ENCODE measurements at places on chromosomes 2 and 18. TPM values are rescaled to one million over a fixed set of nuclear protein-coding genes. Genes with fewer than 3 reads are reported as not detected.

ALPI gene
- polyA plus RNA-seq = 0.10 TPM

KIAA2012 gene
- polyA plus RNA-seq = 0.07 TPM

CDK5R2 gene
- not detected for polyA plus RNA-seq

PIEZO2 gene
- 17.6 TPM for polyA plus RNA-seq

GALNT5 gene
- polyA plus RNA-seq = 0.35 TPM

PAIP2B gene
- 19.5 TPM for polyA plus RNA-seq

PRSS56 gene
- polyA plus RNA-seq = not detected

EHD3 gene
- 38.6 TPM for polyA plus RNA-seq

DNA sequence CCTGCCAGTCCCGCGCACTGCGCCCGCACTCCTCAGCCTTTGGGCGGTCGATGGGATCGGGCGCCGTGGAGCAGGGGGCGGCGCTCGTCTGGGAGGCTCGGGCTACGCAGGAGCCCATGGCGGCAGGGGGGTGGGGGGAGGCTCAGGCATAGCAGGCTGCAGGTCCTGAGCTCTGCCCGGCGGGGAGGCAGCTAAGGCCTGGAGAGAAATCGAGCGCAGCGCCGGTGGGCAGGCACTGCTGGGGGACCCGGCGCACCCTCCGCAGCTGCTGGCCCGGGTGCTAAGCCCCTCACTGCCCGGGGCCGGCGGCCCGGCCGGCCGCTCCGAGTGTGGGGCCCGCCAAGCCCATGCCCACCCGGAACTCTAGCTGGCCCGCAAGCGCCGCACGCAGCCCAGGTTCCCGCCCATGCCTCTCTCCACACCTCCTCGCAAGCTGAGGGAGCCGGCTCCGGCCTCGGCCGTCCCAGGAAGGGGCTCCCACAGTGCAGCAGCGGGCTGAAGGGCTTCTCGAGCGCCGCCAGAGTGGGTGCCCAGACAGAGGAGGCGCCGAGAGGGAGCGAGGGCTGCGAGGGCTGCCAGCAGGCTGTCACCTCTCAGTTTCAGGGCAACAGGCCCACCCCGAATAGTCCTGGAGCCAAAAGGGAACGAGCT is 74.1 kb downstream of the PSMG2 start:
- DNase-seq = no peak

DNA sequence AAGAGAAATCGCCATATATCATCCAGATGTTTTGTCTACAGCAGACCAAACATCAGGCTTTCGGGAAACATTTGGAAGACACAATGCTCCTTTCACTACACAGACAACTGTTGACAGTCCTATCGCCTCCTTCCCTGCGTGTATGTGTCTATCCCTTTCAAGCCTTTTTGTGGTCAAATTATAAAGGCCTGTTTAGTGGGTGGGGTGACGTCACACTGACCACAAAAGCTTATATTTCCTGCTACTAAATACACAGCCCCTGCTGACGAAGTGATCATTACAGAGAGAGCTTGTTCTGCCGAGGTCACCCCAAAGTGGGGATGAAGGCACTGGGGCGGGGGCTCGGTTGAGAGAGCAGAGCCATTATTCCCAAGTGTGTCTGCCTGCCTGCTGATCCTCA is 302.7 kb upstream of the TNP1 start:
- DNase-seq = no peak

- no peak for DNase-seq
These were observed 1016.8 kb downstream of the CNTNAP5 start for GRCh38 chr2:125041846-125042245.

- no peak for DNase-seq
These were observed 62.1 kb downstream of the SCN3A start for GRCh38 chr2:165141601-165142354.

- DNase-seq = no peak
These were observed 401.2 kb downstream of the TGIF1 start for GRCh38 chr18:3851159-3851558.

GRCh38 chr2:119699016-119699606 is 20.1 kb downstream of the TMEM177 start:
- DNase-seq = no peak

DNA sequence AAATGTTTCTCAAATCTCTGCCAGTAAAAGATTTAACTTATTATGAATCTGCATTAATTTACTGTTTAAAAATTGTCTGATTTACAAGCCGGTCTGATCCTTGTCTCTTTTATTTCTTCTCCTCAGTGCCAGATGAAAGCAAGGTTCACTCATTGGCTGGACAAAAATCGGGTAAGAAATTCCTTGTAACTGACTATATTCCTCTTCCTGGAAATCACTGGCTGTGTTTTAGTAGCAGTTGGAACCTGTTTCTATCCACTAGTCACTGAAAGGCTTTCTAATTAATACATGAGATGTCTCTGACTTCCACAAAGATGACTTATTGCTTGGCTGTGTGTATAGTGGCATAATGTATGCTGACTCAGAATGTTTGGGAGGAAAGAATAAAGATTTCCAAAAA is 436.6 kb upstream of the NRP2 start:
- no peak for DNase-seq

- no peak for DNase-seq
These were observed 16.7 kb upstream of the GTF2A1L start for GRCh38 chr2:48600917-48601316.

DNA sequence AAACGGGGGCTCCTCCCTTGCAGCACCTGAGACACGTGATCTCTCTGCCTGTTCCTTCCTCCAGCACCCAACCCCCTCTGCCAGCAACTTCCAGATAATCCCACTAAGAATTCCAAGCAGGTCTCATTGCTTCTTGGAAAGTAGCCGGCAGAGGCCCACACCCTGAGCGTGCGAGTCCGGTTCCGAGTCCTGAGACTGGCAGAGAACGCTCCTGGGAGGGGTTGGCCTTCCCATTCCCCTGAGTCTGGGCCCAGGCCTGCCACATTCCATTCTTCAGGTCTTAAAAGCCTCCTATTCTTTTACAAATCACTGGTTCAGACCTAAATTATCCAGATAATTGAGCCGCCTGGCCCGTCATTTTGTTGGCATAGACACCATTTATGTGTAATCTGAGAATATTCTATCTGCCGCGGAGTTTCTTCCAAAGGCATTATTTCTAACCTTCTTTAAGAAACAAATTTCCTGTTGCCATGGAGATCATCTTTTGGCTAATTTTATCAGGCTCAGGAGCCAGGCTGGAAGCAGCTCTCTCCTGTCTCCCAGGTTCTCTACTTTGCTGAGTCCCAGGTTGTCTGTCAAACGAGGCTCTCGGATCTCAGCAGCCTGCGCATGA is 165.4 kb downstream of the MYCN start:
- no peak for DNase-seq

GRCh38 chr2:23478087-23478932 is 93.3 kb downstream of the KLHL29 start:
- no peak for DNase-seq

- no peak for DNase-seq
These were observed 23.4 kb downstream of the MBOAT2 start for GRCh38 chr2:8980096-8980495.

DNA sequence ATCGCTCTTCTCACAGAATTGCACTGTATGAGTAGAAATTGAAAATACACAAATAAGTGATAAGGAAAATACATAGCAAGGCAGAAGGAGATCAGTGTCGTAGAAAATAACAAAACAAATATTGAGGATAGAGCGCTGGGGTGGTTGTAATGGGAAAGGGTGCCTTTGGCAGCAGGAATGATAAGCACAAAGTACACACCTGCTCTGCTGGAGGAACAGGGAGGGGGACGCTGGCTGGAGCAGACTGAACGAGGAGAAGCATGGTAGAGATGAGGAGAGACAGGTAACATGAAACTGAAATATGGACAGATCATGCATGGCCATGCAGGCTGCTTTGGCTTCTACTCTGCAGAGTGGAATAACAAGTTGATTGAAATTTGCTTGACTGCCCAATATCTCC is 181.2 kb upstream of the FSHR start:
- no peak for DNase-seq

- no peak for DNase-seq
These were observed 167.1 kb upstream of the DOK6 start for GRCh38 chr18:69233465-69234054.

DNA sequence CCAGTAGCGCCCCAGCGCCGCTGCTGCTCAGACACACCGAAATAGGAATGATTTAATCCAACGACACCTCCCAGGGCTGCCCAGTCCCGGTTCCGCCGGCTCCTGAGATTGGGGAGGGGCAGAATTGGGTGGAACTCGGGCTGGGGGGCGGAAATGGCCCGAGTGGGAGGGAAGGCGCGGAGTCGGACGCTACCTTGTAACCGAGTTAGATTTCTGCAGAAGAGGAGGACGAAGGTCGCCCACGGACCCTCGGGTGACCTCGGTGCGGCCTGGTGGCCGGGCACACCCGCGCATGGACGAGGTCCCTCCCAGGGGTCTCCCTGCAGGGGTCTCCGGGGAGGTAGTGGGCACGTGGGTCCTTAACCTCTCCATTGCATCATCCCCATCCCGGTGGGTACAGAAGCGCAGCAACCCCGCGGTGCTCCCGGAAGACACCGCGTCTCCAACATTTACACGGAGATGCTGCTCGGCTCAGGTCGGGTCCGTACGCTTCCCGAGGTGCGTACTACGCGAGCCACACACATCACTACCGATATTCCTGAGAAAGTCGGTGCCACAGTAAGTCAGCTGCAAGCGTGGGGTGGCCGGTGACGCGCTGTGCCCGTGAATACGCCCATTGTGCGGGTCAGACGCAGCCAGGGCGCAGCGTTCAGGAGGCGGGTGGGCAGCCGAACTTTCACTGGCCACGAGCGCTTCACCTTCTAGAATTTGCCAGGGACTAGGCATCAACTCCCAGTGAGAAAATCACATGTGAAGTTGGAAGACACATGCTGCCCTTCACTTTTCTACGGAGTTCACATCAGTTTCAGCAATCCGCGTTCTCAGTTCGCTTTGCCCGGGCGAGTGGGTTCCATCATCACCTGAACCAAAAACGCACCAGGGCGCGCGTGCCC is 3.0 kb downstream of the ZNF516 start:
- no peak for DNase-seq

DNA sequence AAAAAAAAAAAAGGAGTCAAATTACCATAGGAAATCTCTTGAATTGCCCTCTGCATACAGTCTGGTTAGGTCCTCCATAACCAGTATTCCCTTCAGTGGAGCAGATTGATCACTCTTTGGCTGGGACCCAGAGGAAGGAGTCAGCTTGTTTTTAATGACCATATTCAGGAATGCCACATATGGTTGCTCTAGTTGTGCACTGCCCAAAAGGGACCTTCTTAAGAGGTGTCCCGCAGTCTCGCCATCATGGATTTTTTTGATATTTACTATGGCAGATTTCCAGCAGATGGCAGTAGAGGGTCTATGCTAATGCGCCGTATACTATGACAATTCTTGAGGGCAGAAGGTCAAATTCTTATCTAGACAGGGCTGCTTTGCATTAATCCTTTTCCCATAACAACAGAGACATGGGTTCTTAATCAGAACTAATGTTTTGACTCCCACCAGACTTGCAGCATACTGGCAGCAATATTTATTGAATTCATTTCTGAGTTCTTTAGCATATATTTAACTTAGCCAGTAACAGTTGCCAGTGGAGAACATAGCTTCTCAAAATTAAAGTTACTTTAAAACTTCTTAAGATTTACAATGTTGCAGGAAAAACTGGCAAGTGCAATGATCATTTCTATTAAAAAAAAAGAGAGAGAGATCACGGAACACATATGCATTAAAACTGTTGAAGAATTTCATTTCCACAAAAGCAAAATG is 31.8 kb upstream of the INPP4A start:
- DNase-seq = peak; percentile 12

DNA sequence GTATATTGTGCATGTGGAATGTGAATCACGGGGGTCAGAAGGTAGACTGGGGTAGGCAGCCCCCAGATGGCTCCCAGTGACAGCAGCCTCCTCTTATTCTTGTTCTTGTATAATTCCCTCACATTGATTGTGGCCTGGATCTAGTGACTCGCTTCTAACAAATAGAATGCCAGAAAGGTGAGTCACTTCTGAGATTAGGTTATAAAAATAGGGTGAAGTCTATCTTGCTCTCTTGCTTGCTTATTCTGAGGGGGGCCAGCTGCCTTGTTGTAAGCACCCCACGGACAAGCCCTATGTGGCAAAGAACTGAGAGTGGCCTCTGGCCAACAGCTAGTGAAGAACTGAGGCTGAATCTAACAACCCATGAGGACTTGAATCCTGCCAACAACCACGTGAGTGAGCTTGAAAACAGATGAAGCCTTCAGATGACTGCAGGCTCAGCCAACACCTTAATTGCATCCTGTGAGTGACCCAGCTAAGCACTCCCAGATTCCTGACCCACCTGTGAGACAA is 15.6 kb upstream of the RMND5A start:
- no peak for DNase-seq

DNA sequence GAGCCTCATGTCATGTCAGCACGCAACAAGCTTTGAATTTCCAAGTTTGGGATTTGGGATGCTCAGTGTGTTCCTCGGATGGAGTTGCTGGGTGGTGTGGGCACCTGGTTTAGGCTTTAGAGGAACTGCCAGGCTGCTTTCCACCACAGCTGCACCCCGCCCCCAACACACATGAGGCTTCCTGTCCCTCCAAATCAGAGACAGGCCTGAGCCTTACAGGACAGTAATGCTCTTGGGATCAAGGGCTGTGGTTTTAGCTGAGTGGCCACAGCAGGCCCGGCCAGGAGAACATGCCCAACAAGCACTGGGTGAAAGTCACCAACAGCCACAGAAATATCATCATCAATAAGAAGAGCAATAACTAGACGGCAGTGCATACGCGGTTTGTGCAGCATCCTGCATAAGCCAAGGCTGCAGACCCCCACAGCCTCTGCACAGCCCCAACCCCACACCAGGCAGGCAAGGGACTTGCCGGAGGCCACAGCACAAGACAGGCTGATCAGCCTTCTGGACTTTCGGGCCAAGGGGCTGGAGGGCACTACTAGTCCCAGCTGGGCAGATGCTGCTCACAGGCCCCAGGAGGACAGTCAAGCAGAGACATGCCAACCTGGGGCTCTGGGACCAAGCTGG is 29.7 kb upstream of the GPC1 start:
- DNase-seq = no peak

GRCh38 chr2:26537826-26538475 is 60.0 kb upstream of the OTOF start:
- no peak for DNase-seq

GRCh38 chr2:127115471-127116199 is 8.7 kb upstream of the BIN1 start:
- no peak for DNase-seq

- no peak for DNase-seq
These were observed 101.9 kb downstream of the NOL4 start for GRCh38 chr18:34122724-34123334.

DNA sequence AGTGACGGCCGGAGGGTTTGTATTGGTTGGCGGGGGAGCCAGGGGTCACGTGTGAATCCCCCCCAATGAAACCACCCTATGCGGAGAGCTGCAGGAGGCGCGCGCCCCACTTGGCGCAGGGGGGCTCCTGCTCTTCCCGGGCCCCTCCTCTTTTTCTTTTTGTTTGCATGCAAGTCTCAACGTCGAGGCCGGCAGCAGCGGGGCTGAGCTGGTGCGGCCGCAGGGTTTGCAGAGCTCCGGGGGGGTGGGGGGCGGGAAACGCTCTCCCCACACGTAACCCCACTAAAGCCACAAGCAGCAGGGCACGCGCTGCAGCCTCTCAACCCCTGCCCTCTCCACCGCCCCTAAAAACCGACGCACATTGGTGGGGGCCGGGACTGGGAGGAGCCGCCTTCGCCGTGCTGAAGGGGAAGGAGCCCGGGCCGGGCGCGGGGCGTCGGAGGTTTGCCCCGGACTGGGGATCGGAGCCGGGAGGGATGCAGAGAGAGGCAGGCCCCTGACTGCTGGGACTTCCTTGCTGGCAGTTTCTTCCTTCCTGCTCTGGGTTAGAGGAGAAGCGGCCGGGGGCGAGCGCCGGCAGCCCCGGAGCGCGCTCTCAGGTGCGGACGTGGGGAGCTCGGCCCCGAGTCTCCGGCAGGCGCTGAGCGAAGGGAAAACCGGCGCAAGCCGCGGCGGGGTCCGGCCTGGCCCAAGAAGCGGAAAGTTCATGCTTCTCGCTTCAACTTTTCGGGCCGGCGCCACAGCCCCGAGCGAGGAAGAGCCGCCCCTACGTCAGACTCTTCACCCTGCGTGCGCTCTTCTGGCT is 864 bp downstream of the LBH start:
- DNase-seq = no peak

All from right renal cortex interstitium (tissue), 3 donors.